ENCODE measurements at places on chromosomes 5 and 9.

DNA sequence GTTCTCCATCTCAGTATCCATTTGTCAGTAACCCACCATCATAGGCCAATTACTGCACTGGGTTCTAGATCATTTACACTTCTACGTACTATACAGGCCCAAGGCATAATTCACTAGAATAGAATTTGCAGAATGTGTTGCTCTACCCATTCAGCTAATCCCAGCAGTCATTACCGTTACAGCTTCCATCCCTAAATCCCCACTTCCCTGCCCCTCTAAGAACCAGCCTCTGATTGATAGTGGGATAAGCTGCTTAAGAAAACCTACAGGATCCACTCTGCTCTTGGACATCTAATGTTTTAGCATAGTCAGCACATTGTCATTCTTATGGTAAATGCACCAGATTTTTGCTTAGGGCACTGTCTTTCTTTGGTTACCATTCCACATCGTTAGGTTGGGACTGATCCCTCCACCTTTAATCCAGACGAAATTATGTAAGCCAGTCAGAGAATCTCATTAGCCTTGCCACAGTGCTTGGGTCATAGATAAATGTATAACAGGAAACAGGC is 39.3 kb upstream of the CHD1 start:
- DNase-seq = no peak

- DNase-seq = no peak
These were observed 16.2 kb downstream of the SLC1A1 start for GRCh38 chr9:4506490-4506889.

DNA sequence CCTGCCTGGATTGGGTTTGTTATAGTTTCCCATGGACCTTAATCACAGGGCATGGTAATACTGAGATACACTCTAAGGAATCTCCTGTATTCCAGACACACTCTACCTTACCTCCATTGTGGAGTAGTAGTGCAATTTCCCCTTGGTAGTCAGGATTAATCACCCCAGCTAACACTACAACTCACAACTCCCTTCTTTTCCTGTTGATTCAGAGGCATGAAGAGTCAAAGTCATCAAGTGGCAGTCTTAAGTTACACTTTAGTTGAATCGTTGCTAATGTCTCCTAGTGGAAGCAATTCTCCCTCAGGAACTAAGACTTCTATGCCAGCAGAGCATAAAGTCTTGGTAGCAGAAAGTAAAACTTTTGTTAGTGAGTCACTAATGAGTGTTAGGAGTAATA is 122.7 kb upstream of the APC start:
- no peak for DNase-seq

GRCh38 chr5:168992016-168992415 is 308.9 kb downstream of the SLIT3 start:
- DNase-seq = no peak

GRCh38 chr9:125815568-125815967 is 68.4 kb downstream of the PBX3 start:
- no peak for DNase-seq

DNA sequence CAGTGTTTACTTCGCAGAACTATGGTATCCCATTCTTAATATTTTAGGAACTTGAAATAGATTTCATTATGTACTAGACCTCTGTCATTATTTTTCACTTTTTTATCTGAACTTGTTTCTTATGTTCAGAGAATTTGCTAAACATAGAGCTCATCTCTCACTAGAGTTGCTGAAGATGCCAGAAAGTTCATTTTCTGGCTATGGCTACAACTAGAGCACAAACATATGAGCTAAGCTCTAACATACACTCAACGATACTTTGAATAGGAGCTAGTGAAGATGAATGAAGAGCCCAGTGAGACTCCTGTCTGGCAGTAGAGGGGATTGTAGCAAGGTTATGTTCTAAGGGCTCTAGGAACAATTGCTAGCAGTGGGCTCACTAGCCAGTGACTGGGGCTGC is 582.2 kb downstream of the KIF4B start:
- DNase-seq = no peak
